ENCODE measurements at places on chromosomes 12 and 14.

GRCh38 chr12:95796225-95796981, 5.8 kb upstream of the NTN4 start:
- DNase-seq: peak; percentile 24

- DNase-seq: no peak
Measured at GRCh38 chr14:62062645-62063044, 300.4 kb downstream of the SNAPC1 start.

DNA sequence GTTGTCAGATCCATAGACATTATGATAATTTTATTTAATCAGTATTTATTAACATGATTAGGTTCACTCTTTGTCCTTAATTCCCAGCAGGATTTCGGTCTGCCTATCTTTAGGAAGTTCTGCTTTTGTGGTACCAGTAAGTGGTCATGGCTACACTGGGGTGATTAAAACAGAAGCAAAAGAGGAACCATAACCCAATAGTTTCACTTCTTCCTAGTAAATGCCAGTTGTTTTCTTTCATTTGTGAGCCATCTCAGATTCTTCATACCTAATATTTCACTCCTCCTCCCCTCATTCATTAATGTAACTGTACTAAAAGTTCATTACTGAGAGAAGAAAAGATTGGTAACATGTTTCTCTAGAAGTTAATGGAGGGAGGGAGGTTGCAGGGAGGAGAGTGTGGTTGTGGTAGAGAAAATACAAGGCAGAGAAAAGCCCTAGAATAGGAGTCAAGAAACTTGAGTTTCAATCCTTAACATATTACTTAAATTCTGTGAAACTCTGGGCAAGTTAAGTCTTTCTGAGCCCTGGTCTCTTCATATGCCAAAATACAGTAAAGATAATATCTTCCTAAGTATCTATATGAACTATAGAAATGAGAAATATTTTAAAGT, 101.2 kb downstream of the PEBP1 start:
- no peak for DNase-seq

DNA sequence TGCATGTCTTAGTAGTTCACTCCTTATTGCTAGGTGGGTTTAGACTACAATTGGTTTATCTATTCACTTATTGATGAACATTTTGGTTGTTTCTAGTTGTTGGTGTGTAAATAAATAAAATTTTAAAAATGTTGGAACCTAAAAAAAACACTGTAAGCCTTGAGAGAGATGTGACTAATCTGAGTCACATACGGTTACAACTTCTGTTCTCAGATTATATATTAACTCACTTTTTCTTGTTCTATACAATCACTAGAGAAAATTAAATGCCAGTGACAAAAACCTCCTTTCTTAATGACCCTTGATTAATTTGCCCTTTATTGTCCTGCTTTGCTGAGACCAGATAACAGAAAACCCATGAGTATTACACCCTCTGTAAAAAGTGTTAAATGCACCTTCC, 7.1 kb upstream of the TDG start:
- no peak for DNase-seq

DNA sequence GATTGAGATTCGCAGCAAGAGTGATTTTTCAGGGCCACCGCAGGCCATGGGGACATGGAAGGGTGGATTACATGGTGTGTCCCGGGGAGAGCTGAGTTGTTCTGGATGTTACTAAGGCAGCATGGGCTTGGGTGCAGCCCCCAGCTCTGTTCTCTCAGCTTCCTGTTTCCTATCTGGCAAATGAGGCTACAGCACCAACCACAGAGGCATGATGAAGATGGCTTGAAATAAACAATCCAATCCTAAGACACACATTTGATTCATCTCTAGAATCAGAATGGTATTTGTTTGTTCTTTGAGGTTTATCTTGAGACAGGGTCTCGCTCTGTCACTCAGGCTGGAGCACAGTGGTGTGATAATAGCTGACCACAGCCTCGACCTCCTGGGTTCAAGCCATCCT, 21.6 kb downstream of the GLTP start:
- no peak for DNase-seq

- DNase-seq: no peak
Measured at GRCh38 chr14:34324363-34324795, 137.7 kb downstream of the SPTSSA start.

DNA sequence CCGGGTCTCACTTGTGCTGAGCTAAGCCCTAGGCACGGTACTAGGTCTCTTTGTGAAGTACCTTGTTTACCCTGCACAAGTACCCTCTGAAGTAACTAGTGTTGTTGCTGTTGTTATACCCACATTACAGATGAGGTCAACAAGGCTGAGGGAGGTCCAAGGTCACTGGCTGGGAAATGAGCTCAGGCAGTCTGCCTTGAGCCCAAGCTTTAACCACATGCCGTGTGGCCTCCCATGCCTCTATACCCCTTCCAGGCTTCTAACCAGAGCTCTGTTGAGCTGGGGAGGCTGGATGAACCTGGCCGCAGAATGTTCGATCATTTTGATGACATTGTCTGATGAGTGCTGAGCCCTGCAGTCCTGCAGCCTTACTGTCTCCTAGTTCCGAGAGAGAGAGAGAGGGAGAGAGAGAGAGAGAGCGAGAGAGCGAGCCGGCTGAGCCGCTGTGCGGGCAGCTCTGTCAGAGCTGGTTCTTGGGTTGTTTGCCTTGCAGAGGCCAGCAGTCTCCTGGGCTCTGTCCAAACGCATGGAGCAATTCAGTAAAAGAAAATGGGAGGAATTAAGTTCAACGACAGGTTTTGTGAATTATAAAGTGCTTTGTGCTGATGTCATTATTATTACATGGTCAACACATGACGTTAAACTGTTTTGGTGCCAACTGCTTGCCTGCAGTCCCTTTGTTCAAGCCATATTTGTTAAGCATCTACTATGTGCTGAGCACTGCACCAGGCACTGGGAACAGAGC, 13.1 kb downstream of the JDP2 start:
- no peak for DNase-seq

DNA sequence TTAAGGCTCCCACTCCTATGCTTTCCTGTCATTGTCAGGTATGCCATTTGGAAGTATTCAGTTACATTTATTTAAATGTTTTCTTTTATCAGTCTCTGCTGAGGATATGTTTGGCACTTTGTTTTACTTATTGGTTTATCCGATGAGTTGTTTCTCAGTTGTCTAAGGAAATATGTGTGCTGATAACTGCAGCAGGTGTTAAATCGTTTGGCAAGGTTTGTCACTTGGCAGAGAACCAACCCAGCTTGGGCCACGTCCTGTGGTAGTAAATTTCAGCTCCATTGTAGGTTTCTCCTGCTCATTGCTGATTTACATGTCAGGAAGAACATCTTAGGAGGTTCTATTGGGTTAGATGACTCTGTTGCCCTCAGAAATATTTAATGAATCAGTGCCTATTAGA, 22.0 kb upstream of the MGST1 start:
- DNase-seq: no peak

GRCh38 chr12:74741112-74741511, 203.5 kb downstream of the ATXN7L3B start:
- DNase-seq: no peak

DNA sequence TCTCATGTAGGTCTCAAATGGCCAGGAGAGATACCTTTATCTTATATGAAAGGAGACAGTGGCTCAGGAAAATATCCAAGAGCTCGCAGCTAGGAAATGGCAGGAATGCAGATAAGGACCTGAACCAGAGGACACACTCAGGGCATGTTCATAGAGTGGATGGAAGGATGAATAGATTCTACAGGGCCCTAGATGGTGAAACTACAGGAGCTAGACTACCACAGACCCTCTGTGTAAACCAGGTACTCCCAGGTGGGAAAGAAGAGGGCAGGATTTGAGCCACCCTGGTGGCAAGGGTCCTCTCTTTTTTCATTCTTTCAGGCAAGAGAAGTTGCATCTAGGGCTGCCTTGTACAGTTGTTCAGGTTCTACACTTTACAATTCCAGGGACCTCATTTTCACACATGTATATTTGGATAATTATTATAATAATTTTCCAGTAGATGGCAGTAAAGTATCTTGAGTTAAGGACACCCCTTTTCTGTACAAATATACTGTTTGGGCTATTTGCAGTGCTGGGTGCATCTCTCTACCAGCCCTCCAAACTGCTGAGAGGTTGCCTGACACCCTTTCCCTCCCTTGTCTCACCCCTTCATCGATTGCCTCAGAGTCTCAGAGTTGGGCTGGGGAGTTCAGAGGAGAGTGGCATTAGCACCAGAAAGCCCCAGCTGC, 10.5 kb upstream of the ZDHHC22 start:
- DNase-seq: no peak

DNA sequence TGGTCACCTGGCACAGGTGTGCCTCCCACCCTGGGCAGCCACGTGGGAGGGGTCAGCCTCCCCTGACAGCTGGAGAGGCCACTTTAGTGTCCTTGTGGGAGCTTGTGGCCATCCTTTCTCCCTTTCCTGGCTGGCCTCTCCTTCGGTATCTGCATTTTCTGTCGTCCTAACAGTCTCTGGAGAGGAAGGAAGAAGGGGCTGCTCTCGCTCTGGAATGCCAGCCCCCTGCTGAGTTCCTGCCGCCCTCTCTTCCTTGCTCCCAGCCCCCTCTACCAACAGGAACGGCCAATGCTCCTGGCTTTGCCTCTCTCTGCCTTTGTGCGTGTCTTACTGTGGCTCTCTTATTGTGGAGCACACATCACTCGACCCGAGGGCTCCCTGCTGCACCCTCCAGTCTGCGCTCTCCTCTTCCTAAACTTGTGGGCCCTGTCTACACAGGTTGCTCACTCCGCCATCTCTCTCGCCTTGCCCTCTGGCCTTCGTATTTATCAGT, 70.8 kb downstream of the FBXL14 start:
- DNase-seq: no peak

- no peak for DNase-seq
Measured at GRCh38 chr12:92055877-92056276, 89.8 kb downstream of the BTG1 start.

GRCh38 chr12:4486980-4487379, 41.4 kb upstream of the FGF6 start:
- no peak for DNase-seq

GRCh38 chr12:115672086-115672485, 605.4 kb downstream of the MED13L start:
- DNase-seq: no peak

GRCh38 chr12:129622566-129622965, 281.3 kb downstream of the TMEM132D start:
- DNase-seq: no peak

DNA sequence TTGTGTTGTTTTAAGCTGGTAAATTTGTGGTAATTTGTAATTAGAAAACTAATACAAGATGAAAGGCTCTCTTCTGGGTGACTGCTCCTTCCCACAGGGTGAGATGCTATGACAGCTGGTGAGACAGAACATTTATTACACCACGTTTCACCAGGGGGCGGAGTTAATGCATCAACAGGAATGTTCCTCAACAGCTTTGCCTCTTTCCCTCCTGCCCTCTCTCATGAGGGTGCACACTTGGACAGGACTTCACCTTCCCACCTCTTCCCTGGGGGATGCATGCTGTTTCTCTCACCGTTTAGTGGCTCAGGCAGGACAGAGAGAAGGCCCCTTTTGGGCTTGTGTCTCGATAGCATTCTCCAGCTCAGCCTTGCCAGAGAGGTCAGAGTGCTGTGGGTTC, 13.4 kb upstream of the PPP1R1A start:
- DNase-seq: no peak

GRCh38 chr12:80700327-80700726, 7.1 kb upstream of the MYF6 start:
- DNase-seq: no peak

DNA sequence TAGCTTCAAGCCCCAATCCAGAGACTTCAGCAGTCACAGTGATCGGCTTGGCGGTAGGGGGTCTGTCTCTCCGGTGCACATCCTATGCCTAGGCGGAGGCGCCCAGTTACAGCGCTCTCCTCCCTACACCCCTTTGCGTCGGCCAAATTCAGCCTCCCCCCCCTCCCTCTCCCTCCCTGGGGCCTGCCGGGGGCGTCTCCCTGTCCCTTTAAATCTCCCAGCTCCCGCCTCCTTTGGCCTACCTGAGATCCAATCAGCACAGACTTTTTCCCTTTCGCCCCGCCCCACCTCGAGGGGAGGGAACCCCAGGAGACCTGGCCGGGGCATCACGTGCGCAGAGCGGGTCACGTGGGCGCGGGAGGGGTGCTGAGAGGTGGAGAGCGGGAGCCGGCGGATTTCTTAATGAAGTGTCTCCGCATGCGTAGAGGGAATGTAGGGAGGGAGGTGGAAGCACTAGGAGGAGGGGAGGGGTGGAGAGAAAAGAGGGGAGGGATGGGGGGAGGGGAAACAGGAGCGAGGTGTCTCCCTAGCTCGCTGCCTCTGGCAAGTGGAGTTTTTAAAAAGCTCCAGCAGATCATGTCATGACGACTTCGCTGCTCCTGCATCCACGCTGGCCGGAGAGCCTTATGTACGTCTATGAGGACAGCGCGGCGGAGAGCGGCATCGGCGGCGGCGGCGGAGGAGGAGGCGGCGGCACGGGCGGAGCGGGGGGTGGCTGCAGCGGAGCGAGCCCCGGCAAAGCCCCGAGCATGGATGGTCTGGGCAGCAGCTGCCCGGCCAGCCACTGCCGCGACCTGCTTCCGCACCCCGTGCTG, at the start of gene HOXC13:
Gene HOXC13, plus strand, starts transcription at position 506 of the 815 bp plus-strand sequence. Its CDS starts 76 bp downstream, at position 582.
- DNase-seq: peak; percentile 100

DNA sequence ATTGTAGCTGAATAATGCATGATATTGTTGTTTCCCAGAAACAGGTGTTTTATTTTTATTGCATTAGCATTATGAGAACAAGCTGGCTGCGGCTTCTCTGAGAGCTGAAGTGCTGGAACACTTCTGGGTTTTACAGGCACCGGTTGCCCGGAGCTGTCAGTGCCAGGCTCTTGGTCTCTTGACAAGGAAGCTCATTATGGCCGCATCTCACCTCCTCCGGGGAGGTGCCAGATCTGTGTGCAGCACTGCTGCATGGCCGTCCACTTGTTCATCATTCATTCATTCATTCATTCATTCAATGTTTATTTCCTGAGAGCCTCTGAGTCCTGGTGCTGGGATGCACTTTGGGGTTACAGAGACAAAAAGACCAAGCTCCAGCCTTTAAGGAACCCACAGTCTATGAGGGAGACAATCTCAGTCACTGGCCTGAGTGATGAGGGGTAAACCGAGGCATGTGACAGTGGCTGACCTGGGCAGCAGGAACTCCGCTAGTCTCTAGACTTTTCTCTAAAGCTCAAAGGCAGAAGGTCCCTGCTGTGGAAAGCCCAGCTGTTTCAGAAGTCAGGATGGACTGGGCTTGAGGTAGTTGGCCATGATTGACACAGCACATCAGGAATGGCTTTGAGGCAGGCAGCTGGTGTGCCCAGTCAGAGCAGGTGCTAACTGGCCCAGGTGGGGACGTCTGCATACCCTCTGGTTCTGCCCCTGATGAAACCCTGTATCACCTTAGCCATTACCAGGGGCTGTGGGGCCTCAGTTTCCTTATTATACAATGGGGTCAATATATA, 181.0 kb downstream of the ADGRD1 start:
- DNase-seq: no peak

GRCh38 chr12:113005762-113006161, 27.4 kb downstream of the OAS2 start:
- no peak for DNase-seq

DNA sequence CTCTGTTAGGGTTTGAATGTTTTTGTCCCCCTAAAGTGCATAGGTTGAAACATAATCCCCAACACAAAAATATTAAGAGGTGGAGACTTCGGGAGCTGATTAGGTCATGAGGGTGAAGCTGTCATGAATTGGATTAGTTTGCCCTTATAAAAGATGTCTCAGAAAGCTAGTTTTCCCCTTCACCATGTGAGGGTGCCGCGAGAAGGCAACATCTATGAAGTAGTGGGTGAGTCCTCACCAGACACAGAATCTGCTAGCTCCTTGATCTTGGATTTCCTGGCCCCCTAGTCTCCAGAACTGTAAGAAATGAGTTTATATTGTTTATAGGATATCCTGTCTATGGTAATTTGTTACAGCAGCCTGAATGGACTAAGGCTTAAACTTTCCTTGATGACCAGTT, 301.5 kb upstream of the ATP2B1 start:
- no peak for DNase-seq

- DNase-seq: no peak
Measured at GRCh38 chr14:31106768-31107167, 80.6 kb upstream of the STRN3 start.
